ENCODE measurements at places on chromosomes 4 and X. TPM values are rescaled to one million over a fixed set of nuclear protein-coding genes. Genes with fewer than 3 reads are reported as not detected.

Gene TBX22
- not detected for total RNA-seq

DNA sequence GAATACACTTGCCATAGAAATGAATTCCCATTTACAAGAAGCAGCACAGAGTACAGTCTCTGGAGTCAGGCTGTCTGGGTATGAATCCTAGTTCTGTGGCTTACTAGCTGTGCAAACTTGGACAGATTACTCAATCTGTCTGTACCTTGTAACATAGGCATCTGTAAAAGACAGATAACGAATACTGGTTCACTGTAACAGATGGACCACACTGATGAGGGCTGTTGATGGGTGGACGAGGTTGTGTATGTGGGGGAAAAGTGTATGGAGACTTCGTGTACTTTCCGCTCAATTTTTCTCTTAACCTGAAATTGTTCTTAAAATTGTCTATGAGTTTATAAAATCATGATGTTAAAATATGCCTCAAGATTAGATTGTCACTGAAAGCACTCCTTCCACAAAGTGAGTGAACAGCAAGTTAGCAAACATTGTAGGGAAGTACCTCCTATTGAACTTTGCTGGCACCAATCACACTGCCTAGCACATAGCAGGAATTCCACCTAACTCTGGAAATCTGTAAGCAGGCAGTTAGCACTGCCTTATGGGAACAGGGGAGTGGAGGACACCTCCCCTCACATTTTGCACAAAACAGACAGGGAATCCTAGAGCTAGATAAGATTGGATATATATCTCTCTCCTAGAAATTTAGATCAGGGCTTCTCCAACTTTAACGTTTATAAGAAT, 6.5 kb upstream of the EXOSC9 start:
- ATAC-seq, result no peak

- ATAC-seq, result no peak
These were observed 1.1 kb upstream of the RRH start for GRCh38 chr4:109826719-109827118.

Gene DRD5
- total RNA-seq, result not detected

- no peak for ATAC-seq
These were observed 72.9 kb upstream of the FABP2 start for GRCh38 chr4:119394826-119395225.

Gene ZMAT1
- 0.86 TPM for total RNA-seq

GRCh38 chr4:150814873-150815272, 200.2 kb downstream of the LRBA start:
- no peak for ATAC-seq

- ATAC-seq, result peak; percentile 27
These were observed 409 bp downstream of the UGDH start for GRCh38 chr4:39526765-39527295.

GRCh38 chr4:109944591-109944990, 31.9 kb downstream of the EGF start:
- ATAC-seq, result no peak

DNA sequence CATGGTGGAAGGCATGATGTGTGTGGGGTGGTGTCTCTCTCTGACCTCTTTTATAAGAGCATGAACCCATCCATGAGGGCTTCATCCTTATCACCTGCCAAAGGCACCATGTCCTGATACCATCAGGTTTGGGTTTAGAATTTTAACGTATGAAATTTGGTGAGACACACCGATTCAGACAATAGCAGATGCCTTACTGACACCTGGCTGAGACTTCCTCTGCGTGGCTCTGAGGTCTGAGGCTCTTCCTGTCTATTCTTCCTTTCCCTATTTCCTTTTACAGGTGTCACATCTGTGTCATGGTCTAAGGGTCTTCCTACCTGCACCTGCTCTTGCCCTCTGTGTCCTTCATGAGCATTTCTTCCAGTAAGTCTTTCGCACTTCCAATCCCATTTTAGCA, 320.7 kb upstream of the CLNK start:
- no peak for ATAC-seq

Gene PITX2
- 0.13 TPM for total RNA-seq

Gene CT45A10
- total RNA-seq, result not detected

Gene S100G
- not detected for total RNA-seq

- ATAC-seq, result peak; percentile 33
These were observed 516 bp upstream of the COX18 start for GRCh38 chr4:73070074-73070390.
